Mucosa of gallbladder (tissue), 1 donor: ENCODE measurements at places on chromosomes 11 and 22. TPM values are rescaled to one million over a fixed set of nuclear protein-coding genes. Genes with fewer than 3 reads are reported as not detected.

Gene RIMBP3B
- 1.0 TPM for total RNA-seq

Gene POU2AF3
- total RNA-seq = 14.0 TPM

Gene NAV2
- 5.3 TPM for total RNA-seq

Gene CHRM1
- 0.09 TPM for total RNA-seq

Gene OR51B5
- total RNA-seq = 0.37 TPM

Gene CAVIN3
- 16.3 TPM for total RNA-seq

Gene ALDH3B1
- total RNA-seq = 34.8 TPM

Gene PRG3
- not detected for total RNA-seq

Gene JHY
- total RNA-seq = 2.4 TPM

Gene CELF1
- 102 TPM for total RNA-seq

Gene SCGB2A2
- total RNA-seq = not detected

Gene THYN1
- 39.4 TPM for total RNA-seq

Gene MUC2
- 0.26 TPM for total RNA-seq

Gene A4GALT
- total RNA-seq = 8.7 TPM

Gene TUB
- 11.3 TPM for total RNA-seq

Gene ISX
- total RNA-seq = not detected

Gene CALCA
- total RNA-seq = not detected

Gene PATE1
- not detected for total RNA-seq
